ENCODE measurements at places on chromosomes 11 and 22. TPM values are rescaled to one million over a fixed set of nuclear protein-coding genes. Genes with fewer than 3 reads are reported as not detected.
A peak's percentile ranks its signal among the peaks of the same experiment; 100 is the strongest.

Gene LRRC74B
- total RNA-seq, result not detected

DNA sequence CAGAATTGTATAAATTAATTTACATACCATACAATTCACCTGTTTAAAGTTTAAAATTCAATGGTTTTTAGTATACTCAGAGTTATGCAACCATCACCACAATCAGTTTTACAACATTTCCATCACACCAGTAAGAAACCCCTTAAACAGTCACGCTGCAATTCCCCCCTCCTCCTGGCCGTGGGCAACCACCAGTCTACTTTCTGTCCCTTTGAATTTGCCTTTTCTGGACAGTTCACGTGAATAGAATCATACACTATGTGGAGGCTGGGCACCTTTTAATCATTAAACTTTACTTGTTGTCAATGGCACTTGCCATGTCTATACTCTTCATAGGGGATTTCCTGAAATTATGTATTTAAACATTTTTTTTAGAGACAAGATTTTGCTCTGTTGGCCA is 20.1 kb upstream of the SWAP70 start:
- H3K27ac ChIP-seq, result no peak overlapping the region
- no peaks in the 10 kb centered on the region for H3K4me1 ChIP-seq
- H3K4me3 ChIP-seq, result no peak overlapping the region
- no peaks in the 10 kb centered on the region for H3K36me3 ChIP-seq
- no peak for DNase-seq

GRCh38 chr22:40107851-40108378 is 69.8 kb upstream of the TNRC6B start:
- H3K36me3 ChIP-seq, result no peaks in the 10 kb centered on the region
- no peaks in the 10 kb centered on the region for H3K27me3 ChIP-seq
- H3K4me1 ChIP-seq, result no peaks in the 10 kb centered on the region
- H3K27ac ChIP-seq, result peak overlapping the region; percentile 54

Gene NRXN2
- 2.7 TPM for total RNA-seq

GRCh38 chr11:55966391-55966790 is 3.4 kb downstream of the OR10AG1 start:
- no peaks in the 10 kb centered on the region for H3K36me3 ChIP-seq
- no peaks in the 10 kb centered on the region for H3K4me1 ChIP-seq
- H3K4me3 ChIP-seq, result no peak overlapping the region
- no peaks in the 10 kb centered on the region for H3K27me3 ChIP-seq
